Activated naive CD4-positive, alpha-beta T cell treated with anti-CD3 and anti-CD28 coated beads for 36 hours (primary cell): ENCODE measurements at places on chromosomes 13 and 19. TPM values are rescaled to one million over a fixed set of nuclear protein-coding genes. Genes with fewer than 3 reads are reported as not detected.

The FAM216B gene
- total RNA-seq, result not detected

The NLRP9 gene
- total RNA-seq, result not detected

The NTN5 gene
- total RNA-seq, result not detected

The MYO1F gene
- 2.2 TPM for total RNA-seq

The ZNF728 gene
- not detected for total RNA-seq

The ZNF701 gene
- 13.8 TPM for total RNA-seq

DNA sequence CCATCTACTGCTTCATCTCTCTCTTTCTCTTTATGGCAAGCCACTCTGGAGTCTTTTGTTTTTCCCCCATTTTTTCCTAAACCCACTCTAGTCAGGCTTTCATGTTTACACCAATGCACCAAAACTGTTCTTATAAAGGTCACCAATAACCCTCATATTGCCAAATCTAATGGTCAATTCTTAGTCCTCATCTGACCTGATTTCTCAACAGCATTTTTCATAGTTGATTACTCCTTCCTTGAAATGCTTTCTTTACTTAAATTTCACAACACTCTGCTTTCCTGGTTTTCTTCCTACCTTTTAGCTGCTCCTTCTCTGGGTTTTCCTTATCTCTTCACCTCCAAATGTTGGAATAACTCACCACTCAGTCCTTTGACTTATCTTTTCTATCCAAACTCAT, 47.9 kb downstream of the MICU2 start:
- no peaks in the 10 kb centered on the region for H3K27me3 ChIP-seq
- H3K27ac ChIP-seq, result no peak overlapping the region
- DNase-seq, result no peak
- no peak overlapping the region for H3K4me3 ChIP-seq
- peaks cover 40% of the 10 kb centered on the region for H3K36me3 ChIP-seq
- H3K4me1 ChIP-seq, result peaks cover 3% of the 10 kb centered on the region

DNA sequence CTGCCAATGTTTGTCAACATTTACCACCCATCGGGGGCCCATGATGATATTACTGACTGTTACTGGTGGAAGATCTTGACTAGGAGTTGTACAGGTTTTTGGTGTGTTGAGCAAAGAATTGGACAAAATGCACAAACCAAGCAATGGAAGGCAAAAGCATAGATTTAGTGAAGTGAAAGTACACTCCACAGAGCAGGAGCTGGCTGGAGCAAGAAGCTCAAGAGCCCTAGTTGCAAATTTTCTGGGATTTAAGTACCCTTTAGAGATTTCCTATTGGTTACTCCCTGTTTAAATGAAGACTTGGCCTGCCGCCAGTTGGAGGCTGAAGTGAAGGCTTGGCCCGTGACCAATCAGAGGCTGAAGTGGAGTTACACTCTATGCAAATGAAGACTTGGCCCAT, 128.6 kb upstream of the KL start:
- H3K27ac ChIP-seq, result no peak overlapping the region
- no peaks in the 10 kb centered on the region for H3K27me3 ChIP-seq
- no peaks in the 10 kb centered on the region for H3K36me3 ChIP-seq
- no peak for DNase-seq
- H3K4me1 ChIP-seq, result no peaks in the 10 kb centered on the region
- no peak overlapping the region for H3K4me3 ChIP-seq

DNA sequence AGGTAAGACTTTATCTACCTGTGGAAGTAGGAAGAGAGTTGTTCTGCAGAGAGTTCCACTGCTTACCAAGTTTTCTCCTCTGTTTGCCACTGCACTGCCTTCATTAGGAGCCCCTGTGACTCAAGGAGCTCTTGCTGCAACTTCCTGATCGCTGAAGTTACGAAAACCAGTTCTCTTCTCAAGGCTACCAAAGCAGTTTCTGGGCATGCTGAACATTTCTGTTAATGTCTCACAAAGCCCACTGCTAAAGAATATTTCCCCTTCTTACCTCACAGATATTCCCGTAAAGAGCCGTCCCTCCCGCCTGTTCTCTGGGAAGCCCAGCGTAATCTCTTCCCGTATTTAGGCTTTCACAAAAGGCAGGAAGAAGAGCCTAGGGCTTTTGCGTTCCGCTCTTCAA, 82.6 kb upstream of the OXGR1 start:
- no peak for DNase-seq
- H3K4me3 ChIP-seq, result no peak overlapping the region
- H3K4me1 ChIP-seq, result no peaks in the 10 kb centered on the region
- no peaks in the 10 kb centered on the region for H3K36me3 ChIP-seq
- H3K27me3 ChIP-seq, result peaks cover 5% of the 10 kb centered on the region

GRCh38 chr19:32349051-32349450, 3.6 kb downstream of the ZNF507 start:
- no peak overlapping the region for H3K4me3 ChIP-seq
- H3K36me3 ChIP-seq, result peaks cover 45% of the 10 kb centered on the region
- H3K4me1 ChIP-seq, result peaks cover 57% of the 10 kb centered on the region
- H3K27ac ChIP-seq, result no peak overlapping the region
- no peak for DNase-seq

DNA sequence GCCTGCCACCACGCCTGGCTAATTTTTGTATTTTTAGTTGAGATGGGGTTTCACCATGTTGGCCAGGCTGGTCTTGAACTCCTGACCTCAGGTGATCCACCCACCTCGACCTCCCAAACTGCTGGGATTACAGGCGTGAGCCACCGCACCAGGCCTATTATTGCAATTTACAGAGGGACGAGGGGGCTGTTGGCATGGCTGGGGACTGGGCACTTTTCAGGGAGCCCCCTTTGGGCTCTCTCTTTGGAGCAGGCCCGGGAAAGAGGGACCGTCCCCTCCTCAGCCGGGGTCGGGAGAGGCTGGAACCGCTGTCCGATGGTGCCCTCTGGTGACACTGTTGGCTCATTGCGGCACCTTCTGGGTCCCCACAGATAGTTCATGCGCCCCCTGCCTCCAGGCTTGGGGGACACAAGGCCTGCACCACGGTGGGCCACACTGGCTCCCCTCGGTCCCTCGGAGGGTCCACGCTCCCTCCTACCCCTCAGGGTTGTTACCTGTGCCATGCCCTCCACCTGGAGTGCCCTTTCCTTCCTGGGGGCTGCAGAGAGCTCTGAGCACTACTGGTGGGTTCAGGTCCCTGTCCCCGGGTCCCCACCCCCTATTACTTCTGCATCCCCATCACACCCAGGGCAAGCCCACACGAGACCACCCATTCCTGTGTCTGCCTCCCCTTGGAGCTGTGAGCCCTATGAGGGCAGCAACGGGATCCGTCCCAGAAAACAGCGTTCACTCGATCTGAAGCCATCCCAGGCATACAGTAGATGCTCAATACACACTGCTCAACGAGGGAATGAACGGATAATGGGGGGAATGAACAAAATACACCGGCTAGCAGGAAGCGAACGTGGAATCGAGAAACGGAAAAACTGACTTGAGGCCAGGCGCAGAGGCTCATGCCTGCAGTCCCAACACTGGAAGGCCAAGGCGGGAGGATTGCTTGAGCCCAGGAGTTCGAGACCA, 12.5 kb downstream of the FEM1A start:
- peak; percentile 72 for DNase-seq
- H3K4me3 ChIP-seq, result peak overlapping the region; percentile 24
- H3K4me1 ChIP-seq, result peaks cover 2% of the 10 kb centered on the region
- H3K36me3 ChIP-seq, result no peaks in the 10 kb centered on the region

GRCh38 chr13:105365831-105366230, 1169.6 kb downstream of the EFNB2 start:
- H3K4me1 ChIP-seq, result no peaks in the 10 kb centered on the region
- no peak for DNase-seq
- H3K27ac ChIP-seq, result no peak overlapping the region

DNA sequence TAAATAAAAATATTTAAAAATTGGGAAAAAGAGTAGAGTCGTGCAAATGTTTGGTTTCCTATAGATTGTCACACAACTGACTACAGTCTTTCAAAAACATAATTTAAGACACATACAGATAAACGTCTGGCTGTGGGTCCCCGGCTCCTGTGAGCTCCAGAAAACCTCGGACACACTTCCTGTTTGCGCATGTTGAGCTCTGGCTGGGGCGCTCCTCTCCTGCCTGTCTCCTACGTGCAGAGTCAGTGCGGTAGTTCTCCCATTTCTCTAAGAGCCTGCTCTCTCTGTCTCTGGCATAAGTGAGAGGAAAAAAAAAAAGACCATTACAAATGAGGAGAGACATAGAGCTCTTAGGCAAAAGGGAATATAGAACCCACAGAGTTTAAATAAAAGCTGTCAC, 128.2 kb upstream of the OBI1 start:
- no peaks in the 10 kb centered on the region for H3K4me1 ChIP-seq
- no peak for DNase-seq
- peaks cover 16% of the 10 kb centered on the region for H3K27me3 ChIP-seq
- no peak overlapping the region for H3K4me3 ChIP-seq

DNA sequence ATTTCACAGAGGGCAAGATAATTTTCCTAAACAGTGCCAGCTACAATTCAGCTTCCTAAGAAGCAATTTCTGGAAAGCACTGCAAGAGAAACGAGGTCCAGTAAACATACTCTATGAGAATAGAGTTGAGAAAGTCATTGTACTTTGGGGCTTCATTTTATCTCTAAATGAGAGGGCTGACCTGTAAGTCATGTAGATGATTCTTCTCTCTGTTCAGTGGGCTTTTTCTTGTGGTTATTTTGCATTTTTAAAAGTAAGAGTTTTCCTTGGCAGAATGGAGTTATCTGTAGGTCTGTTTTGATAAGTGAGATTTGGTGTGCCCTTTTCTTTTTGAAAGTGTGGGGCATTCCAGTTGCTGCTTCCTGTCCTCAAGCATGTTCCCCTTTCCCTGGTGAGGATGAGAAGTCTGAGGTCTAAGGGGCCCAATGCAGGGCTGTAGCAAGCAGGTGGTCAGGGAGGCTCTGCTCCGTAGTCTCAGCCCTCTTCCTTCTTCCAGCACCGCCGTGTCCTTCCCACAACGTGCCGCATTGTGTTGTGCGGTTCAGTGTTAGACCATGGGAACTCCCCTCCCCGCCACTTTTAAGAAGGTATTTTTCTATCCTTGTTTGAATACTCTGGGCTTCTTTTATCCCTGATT, 86.3 kb downstream of the ARHGEF7 start:
- H3K27ac ChIP-seq, result peak overlapping the region; percentile 8
- peaks cover 55% of the 10 kb centered on the region for H3K4me1 ChIP-seq
- H3K4me3 ChIP-seq, result no peak overlapping the region
- peak; percentile 21 for DNase-seq
- H3K27me3 ChIP-seq, result no peaks in the 10 kb centered on the region

- no peak overlapping the region for H3K4me3 ChIP-seq
- no peak overlapping the region for H3K27ac ChIP-seq
- no peak for DNase-seq
- H3K4me1 ChIP-seq, result peaks cover under 1% of the 10 kb centered on the region
Measured at GRCh38 chr13:74372511-74372910, 238.3 kb upstream of the KLF12 start.

DNA sequence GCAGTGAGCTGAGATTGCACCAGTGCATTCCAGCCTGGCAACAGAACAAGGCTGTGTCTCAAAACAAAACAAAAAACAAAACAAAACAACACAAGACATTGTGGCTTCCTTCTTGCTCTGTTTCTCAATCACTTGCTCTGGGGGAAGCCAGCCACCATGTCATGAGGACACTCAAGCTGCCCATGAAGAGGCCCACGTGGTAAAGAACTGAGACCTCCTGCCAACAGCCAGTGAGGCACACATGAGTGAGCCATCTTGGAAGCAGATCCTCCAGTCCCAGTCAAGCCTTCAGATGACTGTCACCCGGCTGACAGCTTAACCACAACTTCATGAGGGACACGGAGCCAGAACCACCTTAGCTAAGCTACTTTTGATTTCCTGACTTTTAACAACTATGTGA, 25.2 kb downstream of the CPT1C start:
- no peak overlapping the region for H3K27ac ChIP-seq
- no peak overlapping the region for H3K4me3 ChIP-seq
- H3K36me3 ChIP-seq, result no peaks in the 10 kb centered on the region
- DNase-seq, result peak; percentile 9
- no peaks in the 10 kb centered on the region for H3K27me3 ChIP-seq
- peaks cover 14% of the 10 kb centered on the region for H3K4me1 ChIP-seq

GRCh38 chr13:110506859-110507566, 54.5 kb downstream of the RAB20 start:
- H3K27ac ChIP-seq, result no peak overlapping the region
- H3K4me3 ChIP-seq, result no peak overlapping the region
- H3K4me1 ChIP-seq, result no peaks in the 10 kb centered on the region
- H3K36me3 ChIP-seq, result no peaks in the 10 kb centered on the region
- peaks cover 3% of the 10 kb centered on the region for H3K27me3 ChIP-seq
- DNase-seq, result no peak
